ENCODE measurements at places on chromosomes 4 and X.

- DNase-seq: no peak
Observed at GRCh38 chr4:123488916-123489315, 92.3 kb downstream of the SPRY1 start.

DNA sequence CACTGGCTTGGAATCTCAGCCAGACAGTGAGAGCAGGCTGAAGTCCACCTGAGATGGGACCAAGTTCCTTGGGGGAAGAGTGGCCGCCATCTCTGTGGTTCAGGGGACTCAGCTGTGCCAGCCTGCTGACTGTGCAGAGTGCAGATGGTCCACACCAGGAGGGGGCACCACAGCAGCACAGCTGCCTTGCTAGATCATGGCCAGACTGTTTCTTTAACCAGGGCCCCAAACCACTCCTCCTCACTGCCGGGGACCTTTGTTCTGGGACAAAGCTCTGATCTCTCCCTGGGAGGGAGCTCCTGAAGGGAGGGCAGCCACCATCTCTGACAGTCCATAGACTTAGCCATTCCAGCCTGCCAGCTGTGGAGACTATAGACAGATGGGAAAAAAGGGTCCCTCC is 2189.6 kb downstream of the PCDH7 start:
- DNase-seq: no peak

- DNase-seq: no peak
Observed at GRCh38 chrX:134671294-134671693, 13.0 kb upstream of the PLAC1 start.

DNA sequence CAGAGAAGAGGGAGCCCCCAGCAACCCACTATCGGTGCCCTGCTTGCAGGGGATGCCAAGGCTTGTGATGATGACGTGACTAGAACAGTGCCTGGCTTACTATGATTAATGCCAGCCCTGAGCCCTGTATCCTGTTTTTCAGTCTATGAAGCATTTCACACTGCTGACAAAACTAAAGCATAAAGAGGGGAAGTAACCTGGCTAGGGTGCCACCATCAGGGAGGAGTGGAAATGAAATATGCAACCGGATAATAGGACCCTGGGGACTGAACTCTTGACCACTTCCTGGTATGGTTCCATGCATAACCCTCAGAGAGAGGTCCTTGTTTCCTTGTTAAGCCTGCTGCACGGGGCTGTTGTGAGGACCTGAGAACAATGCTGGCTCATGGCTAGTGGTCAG is 50.3 kb downstream of the MED28 start:
- no peak for DNase-seq

DNA sequence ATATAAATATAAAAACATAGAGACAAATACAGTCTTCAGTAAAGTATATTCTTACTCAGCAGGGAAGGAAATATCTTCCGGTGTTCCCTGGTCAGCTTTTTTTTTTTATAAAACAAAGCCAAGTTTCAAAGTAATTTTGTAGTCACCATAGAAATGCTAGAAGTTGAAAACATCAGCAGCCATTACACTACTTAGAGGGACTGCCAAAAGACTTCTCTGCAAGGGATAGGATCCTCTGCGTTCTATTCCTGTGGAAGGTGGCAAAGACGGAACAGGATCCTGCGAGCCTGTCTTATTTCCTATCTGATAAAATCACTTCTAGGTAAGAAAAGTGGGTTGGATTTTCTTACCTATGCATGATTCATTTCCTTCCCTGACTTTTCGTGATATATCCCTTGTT is 19.4 kb downstream of the CLDN22 start:
- no peak for DNase-seq

- no peak for DNase-seq
Observed at GRCh38 chrX:142502441-142502840, 297.4 kb upstream of the MAGEC2 start.

GRCh38 chrX:123081776-123082175 is 102.3 kb upstream of the GRIA3 start:
- DNase-seq: no peak

DNA sequence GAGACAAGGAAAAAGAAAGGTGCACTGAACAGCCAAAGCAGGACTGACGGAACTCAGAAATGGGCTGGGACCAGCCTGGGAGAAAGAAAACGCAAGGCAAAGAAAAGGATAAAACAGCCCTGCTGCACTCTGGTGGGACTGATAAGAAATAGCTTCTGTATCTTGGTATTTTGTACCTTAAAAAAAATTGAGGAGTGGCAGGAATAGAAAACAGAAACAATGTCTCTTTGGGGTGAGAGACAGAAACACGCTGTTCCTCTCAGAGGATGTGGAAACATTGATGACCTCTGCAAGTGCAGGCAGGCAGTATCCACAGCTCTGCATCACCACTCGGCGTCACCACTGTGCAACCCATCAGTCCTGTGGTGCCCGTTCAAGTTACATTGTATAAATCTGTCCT is 152.5 kb upstream of the SPRY1 start:
- no peak for DNase-seq

GRCh38 chr4:42150653-42151567 is 1.5 kb downstream of the BEND4 start:
- no peak for DNase-seq

DNA sequence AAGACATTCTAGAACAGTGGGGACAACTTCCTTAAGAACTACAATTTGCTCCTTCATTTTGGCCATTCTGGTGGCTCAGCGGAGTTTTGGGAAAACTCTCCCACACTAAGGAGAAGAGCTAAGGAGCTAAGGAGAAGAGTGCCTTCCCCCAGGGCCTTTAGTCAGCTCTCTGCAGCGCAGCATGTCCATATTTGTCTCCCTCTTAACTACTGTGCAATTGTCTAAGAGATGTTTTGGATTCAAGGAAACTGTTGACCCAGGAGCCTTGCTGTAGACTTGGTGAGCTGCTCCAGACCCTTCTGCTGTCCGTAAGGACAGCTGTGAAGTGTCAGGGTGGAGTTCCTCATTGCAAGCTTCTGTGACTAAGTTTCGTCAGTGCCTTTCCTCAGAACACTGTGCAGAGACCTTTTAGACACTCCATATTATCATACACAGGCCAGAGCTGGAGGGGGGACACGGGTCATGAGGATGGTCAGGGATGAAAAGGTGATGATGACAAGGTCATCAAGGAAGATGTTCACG is 179.0 kb downstream of the NHS start:
- no peak for DNase-seq

DNA sequence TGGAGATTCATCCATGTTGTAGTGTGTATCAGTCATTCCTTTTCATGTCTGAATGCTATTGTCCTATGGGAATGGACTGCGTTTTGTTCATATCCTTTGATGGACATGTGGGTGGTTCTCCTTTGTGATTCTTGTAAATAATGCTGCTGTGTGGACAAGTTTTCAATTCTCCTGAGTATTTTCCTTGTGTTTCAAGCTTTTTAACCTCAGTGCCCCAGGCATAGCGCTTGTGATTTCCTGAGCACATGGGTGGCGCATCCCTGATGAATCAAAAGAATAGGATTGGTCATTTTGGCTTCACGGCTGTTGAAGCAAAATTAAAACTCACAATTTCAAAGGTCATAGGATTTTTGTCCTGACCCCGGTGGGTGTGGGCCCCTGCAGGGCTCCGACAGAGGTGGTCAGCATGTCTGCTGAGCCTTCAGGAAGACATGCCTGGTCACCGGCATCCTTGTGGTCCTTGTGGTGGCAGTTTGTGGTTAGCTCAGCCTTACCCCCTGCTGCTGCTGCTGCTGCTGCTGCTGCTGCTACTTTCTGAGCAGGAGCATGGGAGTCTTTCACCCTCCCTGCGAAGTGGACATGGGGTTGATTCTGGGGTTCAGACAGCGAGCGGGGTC is 30.0 kb downstream of the SHROOM2 start:
- DNase-seq: no peak

DNA sequence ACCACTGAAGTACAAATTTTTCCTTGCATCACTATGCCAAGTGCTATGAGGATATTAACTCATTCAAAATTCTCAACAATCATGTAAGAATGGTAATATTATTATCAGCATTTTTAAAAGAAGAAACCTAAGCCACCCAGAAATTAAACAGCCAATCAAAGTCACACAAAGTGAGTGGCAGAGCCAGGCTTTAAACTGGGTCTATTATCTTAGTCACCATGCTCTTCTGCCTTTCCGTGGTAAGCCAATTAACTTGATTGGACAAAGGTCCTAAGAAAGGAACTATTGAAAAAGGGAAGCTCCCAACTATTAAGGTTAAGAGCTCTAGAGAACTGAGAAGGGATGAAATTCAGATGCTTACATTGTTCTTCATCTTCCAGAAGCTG is 111.5 kb downstream of the ASB9 start:
- DNase-seq: no peak

DNA sequence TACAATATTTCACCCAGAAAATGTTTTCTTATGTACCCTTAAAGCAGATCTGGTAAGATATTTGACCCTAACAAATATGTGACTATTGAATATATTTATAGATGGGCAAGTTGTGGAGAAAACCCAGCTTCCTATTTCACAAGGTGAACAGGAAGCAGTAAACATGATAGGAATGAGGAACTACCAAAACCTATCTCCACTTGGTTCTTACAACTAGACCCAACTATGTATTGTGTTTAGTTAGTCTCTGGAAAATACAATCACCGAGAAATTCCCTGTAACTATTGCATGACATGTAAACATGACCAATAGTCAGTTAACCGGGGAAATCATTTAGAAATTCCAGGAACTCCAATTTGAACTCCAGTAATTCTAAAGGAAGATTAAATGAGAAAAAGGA is 8.4 kb upstream of the RXFP1 start:
- no peak for DNase-seq

DNA sequence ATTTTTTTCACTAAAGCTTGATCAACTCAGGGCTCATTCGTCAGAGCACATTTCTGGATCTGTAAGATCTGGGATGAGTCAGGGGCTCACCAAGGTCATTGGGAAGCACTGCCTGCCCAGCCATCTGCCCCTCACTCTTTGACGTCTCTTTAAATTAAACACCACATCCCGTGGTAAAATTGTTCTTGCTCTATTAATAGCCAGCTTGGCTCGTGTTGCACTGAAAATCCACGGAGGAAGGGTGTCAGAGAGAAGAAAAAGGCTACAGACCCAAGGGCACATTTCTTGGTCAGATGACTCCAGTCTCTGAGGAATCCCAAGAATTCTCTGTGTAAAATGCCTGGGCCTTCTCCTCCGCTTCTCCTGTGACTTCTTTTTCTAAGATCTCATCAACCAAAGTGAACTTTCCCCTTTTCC is 45.7 kb upstream of the GATB start:
- DNase-seq: no peak

All from activated CD4-positive, alpha-beta T cell treated with anti-CD3 and anti-CD28 coated beads for 24 hours (primary cell).